ENCODE measurements at places on chromosomes 5 and 9.
A peak's percentile ranks its signal among the peaks of the same experiment; 100 is the strongest.

DNA sequence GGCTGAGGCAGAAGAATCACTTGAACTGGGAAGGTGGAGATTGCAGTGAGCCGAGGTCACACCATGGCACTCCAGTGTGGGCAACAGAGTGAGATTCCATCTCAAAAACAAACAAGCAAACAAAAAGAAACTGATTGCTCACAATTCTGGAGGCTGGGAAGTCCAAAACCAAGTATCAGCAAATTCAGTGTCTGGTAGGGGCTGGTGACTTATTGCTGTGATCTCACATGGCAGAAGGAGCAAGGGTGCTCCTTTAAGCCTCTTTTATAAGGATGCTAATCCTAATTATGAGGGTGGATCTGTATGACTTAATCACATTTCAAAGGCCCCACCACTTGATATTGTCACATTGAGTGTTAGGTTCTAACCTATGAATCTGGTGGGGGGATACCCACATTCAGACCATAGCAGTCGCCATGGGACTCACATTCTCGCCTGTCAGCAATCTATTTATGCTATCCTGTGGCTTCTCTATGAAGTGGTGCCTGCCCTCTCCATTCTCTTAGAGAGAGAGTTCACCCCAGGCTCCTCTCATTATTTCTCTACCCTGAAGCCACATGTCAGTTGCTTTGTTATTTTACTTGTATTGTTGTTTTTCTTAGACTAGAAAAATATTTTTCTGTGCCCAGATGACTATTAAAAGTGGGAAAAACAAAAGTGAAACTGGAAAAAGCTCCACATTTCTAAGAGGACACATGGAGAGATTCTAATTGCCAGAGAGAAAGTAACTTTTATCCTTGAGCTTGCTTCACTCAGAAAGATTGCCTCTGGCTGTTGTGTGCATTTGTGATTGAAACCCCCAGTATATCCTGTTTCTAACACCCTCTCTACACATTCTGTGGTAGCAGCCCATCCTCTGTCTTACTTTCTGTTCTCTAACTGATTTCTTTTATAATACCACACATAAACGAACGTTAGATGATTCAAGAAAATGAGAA is 18.8 kb upstream of the PRLR start:
- H3K36me3 ChIP-seq: no peaks in the 10 kb centered on the region
- H3K27me3 ChIP-seq: no peaks in the 10 kb centered on the region
- H3K4me1 ChIP-seq: no peaks in the 10 kb centered on the region
- DNase-seq: no peak
- H3K27ac ChIP-seq: no peak overlapping the region

DNA sequence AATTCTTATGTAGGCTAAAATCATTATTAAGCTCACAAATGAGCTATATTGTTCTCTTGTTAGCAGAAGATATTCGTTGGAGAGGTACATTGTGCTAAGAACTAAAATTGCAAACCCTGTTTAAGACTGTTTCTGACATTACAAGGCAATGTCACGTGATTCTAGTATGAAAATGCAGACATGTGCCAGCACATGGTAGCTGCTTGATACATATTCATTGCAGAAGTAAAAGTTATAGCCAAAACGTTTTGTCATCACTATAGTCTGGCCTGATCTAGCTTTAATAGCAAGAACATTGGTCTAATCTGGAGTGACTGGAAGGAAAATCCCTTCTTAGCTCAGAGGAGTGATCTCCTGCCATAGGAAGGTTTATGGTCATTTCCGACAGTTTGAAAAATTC is 144.7 kb downstream of the CFAP90 start:
- H3K27me3 ChIP-seq: no peaks in the 10 kb centered on the region
- no peak overlapping the region for H3K4me3 ChIP-seq
- no peak for DNase-seq

- H3K27ac ChIP-seq: no peak overlapping the region
- no peaks in the 10 kb centered on the region for H3K36me3 ChIP-seq
- H3K27me3 ChIP-seq: no peaks in the 10 kb centered on the region
- no peaks in the 10 kb centered on the region for H3K4me1 ChIP-seq
Measured at GRCh38 chr5:172820046-172820767, 13.8 kb upstream of the ERGIC1 start.

GRCh38 chr5:87120518-87121303 is 147.0 kb upstream of the RASA1 start:
- H3K27ac ChIP-seq: peak overlapping the region; percentile 2
- H3K36me3 ChIP-seq: no peaks in the 10 kb centered on the region
- no peak for DNase-seq
- peaks cover 33% of the 10 kb centered on the region for H3K4me1 ChIP-seq

DNA sequence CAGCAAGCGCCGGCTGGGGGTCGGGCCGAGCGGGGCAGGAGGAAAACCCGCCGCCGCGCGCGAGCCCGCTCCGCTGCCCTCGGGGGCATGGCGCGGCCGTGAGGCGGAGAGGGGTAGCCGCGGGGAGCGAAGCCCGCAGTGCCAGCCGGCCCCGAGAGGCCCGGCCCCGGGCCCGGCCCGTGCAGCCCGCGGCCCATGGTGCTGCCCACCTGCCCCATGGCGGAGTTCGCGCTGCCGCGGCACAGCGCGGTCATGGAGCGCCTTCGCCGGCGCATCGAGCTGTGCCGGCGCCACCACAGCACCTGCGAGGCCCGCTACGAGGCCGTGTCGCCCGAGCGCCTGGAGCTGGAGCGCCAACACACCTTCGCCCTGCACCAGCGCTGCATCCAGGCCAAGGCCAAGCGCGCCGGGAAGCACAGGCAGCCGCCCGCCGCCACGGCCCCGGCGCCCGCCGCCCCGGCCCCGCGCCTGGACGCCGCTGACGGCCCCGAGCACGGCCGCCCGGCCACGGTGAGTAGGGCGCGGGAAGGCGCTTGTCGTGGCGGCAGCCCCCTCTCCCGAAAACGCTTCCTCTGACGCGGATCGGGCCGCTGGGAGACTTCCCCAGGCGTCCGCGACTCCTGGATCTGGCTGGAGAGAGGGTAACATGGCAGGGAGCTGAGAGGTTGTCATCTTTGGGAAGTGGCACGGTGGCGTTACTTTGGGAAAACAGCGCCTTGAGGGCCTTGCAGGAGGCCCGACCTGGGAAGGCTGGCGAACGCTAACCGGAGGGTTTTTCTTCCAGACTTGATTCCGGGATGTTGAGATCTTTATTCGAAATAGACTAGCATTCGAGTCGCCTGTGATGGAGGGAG is 523 bp downstream of the MAML1 start:
- DNase-seq: peak; percentile 64
- peak overlapping the region; percentile 69 for H3K4me3 ChIP-seq
- H3K27me3 ChIP-seq: no peaks in the 10 kb centered on the region
- H3K36me3 ChIP-seq: peaks cover 20% of the 10 kb centered on the region
- peaks cover 41% of the 10 kb centered on the region for H3K4me1 ChIP-seq
- H3K27ac ChIP-seq: peak overlapping the region; percentile 89

- H3K4me3 ChIP-seq: no peak overlapping the region
- no peaks in the 10 kb centered on the region for H3K36me3 ChIP-seq
- no peak for DNase-seq
- H3K27me3 ChIP-seq: no peaks in the 10 kb centered on the region
- no peaks in the 10 kb centered on the region for H3K4me1 ChIP-seq
Measured at GRCh38 chr5:168282120-168282519, 9.3 kb upstream of the WWC1 start.

DNA sequence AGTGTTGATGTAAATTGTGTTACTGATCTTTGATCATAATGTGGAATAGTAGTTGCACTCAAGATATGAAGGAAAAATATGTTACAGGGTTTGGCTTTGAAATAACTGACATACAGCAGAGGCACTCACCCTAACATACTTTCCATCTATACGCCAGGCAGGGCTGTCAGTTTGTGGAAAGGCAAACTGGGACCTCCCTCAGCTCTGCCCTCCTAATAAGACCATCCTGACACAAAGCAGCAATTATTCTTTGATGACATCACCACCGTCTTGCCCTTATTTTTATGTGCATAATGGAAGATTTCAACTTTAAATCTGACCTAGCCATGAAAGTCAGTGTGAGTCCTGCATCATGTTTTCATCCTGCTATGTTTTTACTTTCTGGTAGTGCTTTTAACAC is 42.9 kb downstream of the ITGA1 start:
- no peak for DNase-seq
- H3K27ac ChIP-seq: no peak overlapping the region
- no peaks in the 10 kb centered on the region for H3K36me3 ChIP-seq
- no peaks in the 10 kb centered on the region for H3K4me1 ChIP-seq
- H3K4me3 ChIP-seq: no peak overlapping the region
- no peaks in the 10 kb centered on the region for H3K27me3 ChIP-seq

GRCh38 chr5:37565062-37565670 is 186.0 kb downstream of the WDR70 start:
- H3K4me1 ChIP-seq: no peaks in the 10 kb centered on the region
- no peaks in the 10 kb centered on the region for H3K27me3 ChIP-seq
- H3K4me3 ChIP-seq: no peak overlapping the region
- no peak for DNase-seq
- no peaks in the 10 kb centered on the region for H3K36me3 ChIP-seq

- peaks cover 43% of the 10 kb centered on the region for H3K36me3 ChIP-seq
- no peak for DNase-seq
- no peaks in the 10 kb centered on the region for H3K27me3 ChIP-seq
- H3K4me3 ChIP-seq: peak overlapping the region; percentile 82
Measured at GRCh38 chr5:178230879-178231538, 1.6 kb downstream of the PHYKPL start.

DNA sequence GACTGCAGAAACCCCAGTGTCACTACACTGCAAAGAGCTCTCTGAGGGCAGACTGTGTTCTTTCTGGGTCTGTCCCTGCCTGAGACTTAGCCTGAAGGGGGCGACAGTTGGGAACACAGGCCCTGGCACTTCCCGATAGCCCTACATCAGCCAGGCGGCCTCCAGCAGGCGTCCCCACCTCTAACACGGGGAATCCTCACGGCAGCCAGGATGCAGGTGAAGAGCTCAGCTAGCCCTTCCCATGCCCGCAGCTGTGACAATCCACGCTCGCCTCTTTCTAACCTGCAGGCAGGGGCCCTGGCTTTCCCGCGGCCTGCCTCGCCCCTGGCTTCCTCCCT is 5.9 kb downstream of the MED22 start:
- H3K27ac ChIP-seq: no peak overlapping the region
- H3K27me3 ChIP-seq: no peaks in the 10 kb centered on the region
- no peak overlapping the region for H3K4me3 ChIP-seq
- H3K4me1 ChIP-seq: peaks cover 28% of the 10 kb centered on the region

DNA sequence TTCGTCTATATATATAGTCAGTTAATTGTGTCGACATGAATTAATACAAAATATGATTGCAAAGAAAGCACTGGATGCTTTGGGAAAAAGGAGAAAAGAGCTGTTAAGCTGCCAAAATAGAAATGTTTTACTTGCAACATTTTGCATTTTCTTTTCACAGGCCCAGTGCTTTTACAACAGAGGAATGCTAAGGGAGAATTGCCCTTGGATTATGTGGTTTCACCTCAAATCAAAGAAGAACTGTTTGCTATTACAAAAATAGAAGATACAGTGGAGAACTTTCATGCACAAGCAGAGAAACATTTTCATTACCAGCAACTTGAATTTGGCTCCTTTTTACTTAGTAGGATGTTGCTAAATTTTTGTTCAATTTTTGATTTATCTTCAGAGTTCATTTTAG is 76.2 kb downstream of the SLF1 start:
- H3K27me3 ChIP-seq: no peaks in the 10 kb centered on the region
- no peak overlapping the region for H3K4me3 ChIP-seq
- H3K36me3 ChIP-seq: peaks cover 10% of the 10 kb centered on the region

- no peaks in the 10 kb centered on the region for H3K4me1 ChIP-seq
- no peak overlapping the region for H3K27ac ChIP-seq
- no peaks in the 10 kb centered on the region for H3K27me3 ChIP-seq
- H3K4me3 ChIP-seq: no peak overlapping the region
- no peak for DNase-seq
Measured at GRCh38 chr5:9712506-9712905, 82.4 kb upstream of the TAS2R1 start.

DNA sequence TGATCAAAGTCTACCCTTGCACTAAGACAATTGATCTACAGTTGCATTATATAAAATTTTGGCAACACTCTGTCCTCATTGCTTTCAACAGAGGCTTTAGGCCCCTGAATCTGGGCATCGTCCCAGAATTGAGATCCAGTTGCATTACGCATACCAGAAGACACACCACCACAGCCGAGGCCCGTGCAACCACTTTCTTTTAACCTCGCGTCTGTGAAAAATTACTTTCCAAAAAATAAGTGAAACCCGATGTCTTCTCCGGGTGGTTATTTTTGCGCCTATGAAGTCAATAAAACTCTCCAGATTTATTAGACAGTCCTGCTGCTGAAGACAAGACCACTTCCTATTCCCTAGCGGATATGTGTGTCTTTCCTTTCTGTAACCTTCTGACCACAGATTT is 52.1 kb upstream of the NFIB start:
- H3K27ac ChIP-seq: no peak overlapping the region
- no peaks in the 10 kb centered on the region for H3K27me3 ChIP-seq
- no peaks in the 10 kb centered on the region for H3K4me1 ChIP-seq
- DNase-seq: no peak
- H3K36me3 ChIP-seq: no peaks in the 10 kb centered on the region
- no peak overlapping the region for H3K4me3 ChIP-seq

- no peak overlapping the region for H3K4me3 ChIP-seq
- no peak for DNase-seq
- H3K4me1 ChIP-seq: no peaks in the 10 kb centered on the region
- no peaks in the 10 kb centered on the region for H3K36me3 ChIP-seq
Measured at GRCh38 chr9:115032296-115032695, 85.7 kb downstream of the TNC start.

DNA sequence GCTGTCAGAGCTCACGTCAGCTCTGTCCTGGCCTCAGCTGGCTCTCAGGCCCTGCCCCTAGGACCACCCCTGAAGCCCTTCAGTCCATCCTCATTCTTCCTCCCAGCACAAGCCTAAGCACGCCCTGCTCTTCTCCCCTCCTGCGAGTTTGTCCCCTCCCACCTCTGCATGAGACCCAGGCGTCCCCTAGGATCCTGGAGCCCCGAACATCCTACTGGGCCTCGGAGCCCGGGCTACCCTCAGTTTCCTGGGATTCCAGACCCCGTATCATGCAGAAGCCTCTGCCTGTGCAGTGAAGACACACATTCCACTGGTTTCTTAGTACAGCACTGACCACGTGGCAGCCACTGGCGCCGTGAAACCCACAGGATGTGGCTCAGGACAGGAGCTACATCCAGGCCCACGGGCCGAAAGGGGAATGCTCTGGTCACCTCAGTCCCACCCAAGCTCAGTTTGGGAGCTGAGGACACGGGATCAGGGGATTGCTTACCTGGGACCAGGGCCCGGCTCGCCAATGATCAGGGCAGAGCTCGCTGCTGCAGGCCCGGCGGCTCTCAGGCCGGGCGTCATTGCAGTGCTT is 64.2 kb downstream of the ZNF354C start:
- no peaks in the 10 kb centered on the region for H3K27me3 ChIP-seq
- H3K36me3 ChIP-seq: no peaks in the 10 kb centered on the region

DNA sequence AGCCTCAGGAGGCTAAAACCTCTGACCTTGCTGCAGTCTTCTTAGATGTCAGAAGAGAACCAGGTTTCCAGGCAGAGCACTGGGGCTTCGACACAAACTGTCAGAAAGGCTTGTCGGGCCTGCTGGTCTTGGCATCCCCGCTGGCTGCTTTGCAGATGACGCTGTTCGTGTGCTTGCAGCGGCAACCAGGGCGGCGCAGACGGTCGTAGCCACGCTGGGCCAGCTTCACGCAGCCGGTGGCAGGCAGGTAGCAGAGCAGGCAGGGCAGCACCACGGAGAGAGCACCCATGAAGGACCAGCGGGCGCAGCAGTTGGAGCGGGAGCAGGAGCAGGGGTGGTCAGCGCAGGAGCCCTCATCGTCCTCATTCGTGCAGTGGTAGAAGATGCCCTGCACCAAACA is 10.7 kb downstream of the SPRY4 start:
- no peak overlapping the region for H3K27ac ChIP-seq
- H3K27me3 ChIP-seq: no peaks in the 10 kb centered on the region
- no peak for DNase-seq
- no peaks in the 10 kb centered on the region for H3K36me3 ChIP-seq
- H3K4me1 ChIP-seq: peaks cover 14% of the 10 kb centered on the region
- H3K4me3 ChIP-seq: no peak overlapping the region

All from CD8-positive, alpha-beta memory T cell (primary cell).